T-cell (primary cell): ENCODE measurements at places on chromosomes 11 and 22.

DNA sequence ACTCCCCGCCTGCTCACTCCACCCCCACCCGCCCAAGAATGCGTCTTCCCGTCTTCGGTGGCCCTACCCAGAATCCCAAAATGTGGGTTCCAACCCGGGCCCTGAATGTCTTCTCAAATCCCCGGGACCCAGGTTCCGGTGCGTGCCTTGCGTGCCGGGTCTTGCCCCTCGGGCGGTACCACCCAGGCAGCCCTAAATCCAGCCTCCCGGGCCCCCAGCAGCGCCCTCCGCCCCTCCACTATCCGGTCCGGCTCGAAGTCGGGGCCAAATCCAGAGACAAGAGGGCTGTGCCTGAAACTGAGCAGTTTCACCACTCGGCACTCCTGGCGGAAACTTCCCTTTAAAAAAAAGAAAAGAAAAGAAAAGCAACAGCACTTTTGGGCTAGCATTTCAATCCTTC is 16.3 kb upstream of the CCT8L2 start:
- no peak for DNase-seq

DNA sequence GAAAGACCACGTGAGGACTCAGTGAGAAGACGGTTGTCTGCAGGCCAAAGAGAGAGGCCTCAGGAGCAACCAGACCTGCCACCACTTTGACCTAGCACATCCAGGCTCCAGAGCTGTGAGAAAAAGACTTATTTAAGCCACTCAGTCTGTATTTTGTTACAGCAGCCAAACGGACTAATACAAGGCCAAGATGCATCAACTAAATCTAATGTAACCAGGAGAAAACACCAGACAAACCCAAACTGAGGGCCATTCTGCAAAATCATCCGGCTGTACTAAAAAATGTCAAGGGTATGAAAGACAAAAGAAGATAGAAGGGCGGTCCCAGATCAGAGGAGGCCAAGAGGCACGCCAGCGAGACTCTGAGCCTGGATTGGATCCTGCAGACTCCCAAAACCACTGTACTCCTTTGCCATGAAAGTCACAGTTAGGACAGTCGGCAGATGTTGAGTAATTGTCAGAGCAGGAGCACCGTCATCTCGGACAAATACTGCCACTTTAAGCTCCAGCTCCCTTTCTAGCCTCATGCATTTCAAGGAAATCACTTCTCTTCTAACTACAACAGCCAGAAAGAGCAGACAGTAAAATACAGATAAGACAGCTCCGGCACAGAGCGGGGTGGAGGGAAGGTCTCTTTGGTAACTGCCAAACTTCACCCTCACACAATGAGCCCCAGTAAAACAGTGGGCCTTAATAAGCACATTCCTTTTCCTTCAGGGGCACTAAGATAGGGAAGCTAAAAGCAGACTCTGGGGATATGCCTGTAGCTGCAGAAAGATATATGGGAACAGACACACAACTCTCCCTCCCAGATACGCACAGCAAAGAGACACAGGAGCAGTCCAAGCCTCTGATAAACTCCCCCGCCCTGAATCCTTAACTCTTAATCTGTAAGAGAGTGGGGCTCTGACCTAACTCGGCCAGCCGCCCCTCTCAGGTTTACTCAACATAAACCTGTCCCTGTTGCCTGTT is 3.5 kb upstream of the ZP1 start:
- DNase-seq = no peak

- no peak for DNase-seq
Observed at GRCh38 chr11:16924826-16925560, 89.2 kb downstream of the PLEKHA7 start.

- no peak for DNase-seq
Observed at GRCh38 chr11:44207292-44207691, 102.6 kb downstream of the ALX4 start.

- no peak for DNase-seq
Observed at GRCh38 chr11:12287009-12287373, 90.4 kb upstream of the PARVA start.

DNA sequence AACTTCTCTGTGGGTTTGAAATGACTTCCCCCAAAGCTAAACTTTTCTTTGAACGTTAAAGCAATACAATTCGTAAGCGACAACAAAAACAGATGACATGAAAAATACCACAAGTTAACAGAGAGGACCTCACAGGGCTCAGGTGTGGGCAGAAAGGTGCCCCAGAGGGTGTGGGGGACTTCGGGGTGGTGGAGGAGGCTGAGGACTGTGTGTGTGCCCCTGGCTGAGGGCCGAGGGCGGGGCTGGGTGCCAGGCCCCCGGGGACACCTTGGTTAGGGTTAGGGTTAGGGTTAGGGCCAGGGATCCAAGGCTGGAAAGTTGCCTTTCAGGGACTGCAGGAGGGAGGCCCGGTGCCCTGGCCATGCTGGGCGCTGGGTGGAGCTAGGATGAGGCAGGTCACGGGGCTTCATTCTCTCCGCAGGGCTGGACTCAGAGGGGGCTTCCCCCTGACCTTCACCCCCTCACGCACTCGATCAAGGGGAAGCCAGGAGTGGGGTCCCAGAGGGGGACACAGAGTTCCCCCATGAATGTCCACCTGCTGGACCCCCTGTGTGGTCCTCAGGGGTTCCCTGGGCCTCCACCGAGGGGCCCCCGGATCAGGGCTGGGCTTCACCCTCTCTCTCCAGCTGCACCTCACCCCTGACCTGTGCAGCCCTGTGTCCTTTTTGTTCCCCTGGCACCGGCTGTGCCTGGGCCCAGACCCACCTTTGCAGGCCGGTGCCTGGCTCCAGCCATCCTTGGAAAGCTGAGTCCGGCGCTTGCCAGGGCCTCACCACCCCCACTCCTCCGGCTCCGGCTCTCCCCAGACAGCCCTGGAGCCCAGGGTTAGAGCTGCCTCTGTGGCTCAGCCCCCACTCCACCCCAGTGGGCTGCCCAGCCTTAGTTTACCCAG is 7.0 kb downstream of the TNNI2 start:
- DNase-seq = peak; percentile 40

DNA sequence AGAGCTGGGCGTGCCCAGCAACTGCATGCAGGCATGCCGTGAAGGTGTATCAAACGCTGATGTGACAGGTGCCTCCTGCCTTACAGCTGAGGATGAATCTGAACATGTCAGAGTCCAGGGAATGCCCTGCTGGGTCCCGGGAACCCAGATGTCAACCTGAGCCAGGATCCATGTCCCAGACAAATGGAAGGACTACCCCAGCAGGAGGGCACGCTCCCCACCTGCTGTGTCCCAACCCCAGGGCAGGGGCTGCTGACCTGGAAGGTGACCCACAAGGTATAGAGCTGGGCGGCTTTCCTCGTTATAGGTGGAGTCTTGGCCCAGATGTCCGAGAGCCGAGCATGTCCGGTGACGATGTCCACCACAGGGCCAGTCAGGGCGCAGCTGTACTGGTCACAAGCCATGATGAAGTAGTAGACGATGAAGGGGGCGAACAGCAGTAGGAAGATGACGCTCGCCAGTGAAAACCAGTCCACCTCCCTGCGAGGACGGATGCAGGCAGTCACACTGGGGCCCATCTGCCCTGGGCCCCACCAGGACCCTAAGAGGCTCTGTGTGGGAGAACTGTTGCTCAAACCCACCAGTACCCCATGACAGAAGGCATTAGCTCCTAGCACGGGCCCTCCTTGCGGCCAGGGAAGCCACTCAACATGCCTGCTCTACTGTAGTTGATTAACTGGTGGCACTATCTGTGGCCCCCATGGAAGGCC is 4.3 kb downstream of the DHCR7 start:
- DNase-seq = no peak

GRCh38 chr11:10305964-10306918 is 1.4 kb downstream of the ADM start:
- peak; percentile 6 for DNase-seq

DNA sequence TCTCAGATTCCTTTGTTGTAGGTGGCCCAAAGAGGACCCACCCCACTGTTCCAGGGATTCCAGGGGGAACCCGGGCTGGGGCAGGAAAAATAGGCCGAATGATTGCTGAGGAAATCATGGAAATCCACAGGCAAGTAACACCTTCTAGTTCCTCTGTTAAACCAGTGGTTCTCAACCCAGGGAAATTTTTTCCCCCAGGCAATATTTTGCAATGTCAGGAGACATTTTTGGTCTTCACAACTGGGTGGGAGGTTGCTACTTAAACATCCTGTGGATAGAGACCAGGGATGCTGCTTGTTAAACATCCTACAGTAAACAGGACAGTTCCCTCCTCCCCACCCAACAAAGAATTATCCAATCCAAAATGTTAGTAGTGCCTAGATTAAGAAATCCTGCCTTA is 84.7 kb downstream of the BTBD10 start:
- DNase-seq = no peak

- no peak for DNase-seq
Observed at GRCh38 chr11:57599381-57599780, 1.9 kb downstream of the SERPING1 start.

DNA sequence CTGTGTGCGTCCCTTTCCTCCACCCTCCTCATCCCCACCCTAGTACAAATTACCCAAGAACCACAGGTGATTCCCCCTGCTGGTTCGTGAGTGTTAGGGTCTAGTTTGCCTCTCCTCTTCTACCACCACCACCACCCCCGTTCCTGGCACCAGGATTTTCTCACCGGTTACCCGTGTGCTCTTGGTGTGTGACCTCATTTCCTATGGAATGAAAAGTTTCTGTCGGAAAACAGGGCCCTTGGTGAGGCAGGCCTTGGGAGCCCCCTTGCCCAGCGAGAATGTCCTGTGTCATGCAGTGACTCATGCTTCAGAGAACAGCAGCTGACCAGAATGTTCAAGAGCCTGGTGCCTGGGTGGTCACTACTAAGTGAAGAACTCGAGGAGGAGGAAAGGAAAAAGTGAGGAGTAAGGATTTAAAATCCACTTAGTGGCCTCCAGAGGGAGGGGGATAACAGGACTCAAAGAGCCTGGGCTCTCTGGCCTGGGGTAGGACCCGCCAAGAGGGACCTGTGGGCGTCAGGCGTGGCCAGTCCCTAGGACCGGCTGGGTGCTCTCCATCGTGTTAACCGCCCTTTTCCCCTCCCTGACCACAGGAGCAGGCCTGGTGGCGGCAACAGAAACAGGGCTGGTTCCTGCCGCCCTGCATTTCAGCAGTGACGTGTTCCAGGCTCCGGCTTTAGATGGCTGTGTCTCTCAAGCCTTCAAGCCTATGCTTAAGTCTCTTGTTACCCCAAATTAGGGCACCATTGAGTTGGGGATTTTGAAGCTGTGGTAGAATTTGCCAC is 30.2 kb downstream of the C22orf31 start:
- no peak for DNase-seq

GRCh38 chr11:76729214-76729613 is 53.9 kb upstream of the TSKU start:
- DNase-seq = no peak

DNA sequence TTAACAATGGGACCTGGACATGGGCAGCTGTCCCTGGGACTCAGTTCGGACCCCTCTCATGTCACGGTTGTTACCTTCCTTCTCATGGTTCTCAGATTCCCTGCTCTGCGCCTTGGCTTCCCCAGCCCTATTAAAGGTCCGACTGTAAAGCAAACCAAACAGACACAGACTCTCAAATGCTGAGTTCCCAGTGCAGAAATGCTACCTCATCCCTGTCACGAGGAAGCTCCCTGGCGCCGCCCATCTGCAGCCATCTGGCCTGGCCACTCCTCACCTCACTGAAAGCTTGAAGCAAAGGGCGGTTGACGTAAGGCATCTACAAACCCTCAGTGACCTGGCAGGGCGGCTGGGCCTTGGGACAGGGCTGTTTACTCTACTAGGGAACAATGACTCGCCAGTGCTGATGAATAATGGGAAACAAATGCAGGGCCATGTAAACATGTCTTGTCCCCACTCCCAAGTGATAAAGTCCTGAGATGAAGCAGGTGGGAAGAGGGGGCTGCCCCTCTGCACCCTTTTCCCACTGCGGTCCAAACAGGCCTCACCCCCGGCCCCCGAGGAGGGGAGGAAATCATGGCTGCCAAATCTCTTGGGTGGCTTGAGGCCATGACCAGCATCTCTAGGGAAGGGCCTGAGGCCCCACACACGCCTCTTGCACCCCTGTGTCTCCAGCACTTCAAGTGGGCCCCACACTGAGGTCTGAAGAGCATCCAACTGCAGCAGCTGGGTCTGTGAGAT is 49.3 kb downstream of the SCUBE1 start:
- no peak for DNase-seq

GRCh38 chr11:83639995-83640758 is 354.0 kb upstream of the CCDC90B start:
- no peak for DNase-seq

GRCh38 chr11:132549561-132549960 is 982.7 kb downstream of the OPCML start:
- no peak for DNase-seq

DNA sequence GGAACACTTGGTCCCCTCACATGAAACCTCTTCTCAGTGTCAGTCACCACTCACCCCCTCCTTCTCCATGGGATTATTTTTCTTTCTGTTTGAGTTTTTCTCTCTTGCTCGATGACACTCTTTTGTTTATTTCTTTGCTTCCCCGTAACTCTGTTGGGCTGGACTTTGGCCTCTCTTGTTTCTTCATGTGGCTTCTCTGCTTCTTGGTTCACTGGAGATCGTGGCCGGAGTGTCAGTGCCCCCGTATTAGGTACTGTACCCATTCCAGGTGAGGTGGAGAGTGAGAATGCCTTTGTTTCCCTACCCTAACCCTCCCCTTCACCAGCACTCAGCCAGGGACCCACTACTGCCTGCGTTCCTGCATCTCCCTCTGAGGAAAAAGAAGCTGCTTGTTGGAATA is 32.5 kb downstream of the CYB5R2 start:
- DNase-seq = no peak
